ENCODE measurements at places on chromosomes 11 and 22.

DNA sequence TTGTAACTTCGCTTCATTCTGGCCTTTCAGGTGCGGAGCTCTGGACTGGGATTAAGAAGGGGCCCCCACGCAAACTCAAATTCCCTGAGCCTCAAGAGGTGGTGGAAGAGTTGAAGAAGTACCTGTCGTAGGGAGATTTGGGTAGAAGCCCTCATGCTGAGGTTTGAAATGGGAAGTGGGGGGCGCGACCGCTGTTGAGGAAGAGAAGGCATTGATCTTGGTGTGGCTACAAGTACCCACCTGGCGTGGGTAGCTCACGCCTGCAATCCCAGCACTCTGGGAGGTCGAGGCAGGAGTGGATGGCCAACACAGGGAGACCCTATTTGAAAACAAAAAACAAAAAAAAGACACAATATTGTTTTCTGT lies 779 bp downstream of the SELENOH start:
- DNase-seq = no peak

GRCh38 chr11:77038825-77039326 lies 4.7 kb downstream of the B3GNT6 start:
- no peak for DNase-seq

- no peak for DNase-seq
Observed at GRCh38 chr11:69934861-69935494, 115.8 kb upstream of the FGF3 start.

GRCh38 chr11:119262668-119263351 lies 54.1 kb downstream of the MCAM start:
- DNase-seq = peak; percentile 31

DNA sequence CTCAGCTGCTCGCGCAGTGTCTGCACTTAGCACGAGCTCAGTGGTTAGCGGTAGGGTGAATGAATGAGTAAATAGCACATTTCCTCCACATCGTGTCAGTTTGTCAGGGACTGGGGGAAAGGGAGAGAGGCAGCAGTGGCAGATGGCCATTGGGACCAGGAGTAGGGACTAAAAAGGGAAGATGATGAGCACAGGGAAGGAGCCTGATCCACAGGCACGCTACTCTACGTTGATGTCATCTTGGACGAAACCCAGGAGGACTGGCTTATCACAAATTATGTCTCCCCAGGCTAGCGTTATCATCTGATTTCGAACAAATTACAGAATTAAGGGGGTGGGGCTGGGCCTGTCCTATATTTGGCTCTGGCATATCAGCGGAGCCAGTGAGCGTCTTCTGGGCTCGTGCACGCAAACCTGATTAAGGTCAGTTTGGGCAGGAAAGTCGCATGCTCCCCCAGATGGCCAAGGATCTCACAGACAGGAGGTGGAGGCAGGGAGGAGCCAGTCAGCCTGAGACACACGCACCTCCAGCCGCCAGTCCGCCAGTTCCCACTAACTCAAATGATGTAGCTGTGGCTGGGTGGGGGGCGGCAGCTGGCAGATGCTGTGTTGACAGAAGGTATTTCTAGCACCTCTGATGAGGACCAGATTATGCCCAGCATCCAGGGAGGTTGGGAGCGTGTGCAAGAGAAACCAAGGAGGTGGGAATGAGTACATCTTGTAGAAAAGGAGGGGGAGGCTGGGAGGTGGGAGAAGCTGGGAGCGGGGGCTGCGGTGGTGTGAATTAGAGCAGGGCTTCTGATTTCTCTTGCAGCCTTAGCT lies 97.4 kb upstream of the PRDM11 start:
- DNase-seq = no peak

DNA sequence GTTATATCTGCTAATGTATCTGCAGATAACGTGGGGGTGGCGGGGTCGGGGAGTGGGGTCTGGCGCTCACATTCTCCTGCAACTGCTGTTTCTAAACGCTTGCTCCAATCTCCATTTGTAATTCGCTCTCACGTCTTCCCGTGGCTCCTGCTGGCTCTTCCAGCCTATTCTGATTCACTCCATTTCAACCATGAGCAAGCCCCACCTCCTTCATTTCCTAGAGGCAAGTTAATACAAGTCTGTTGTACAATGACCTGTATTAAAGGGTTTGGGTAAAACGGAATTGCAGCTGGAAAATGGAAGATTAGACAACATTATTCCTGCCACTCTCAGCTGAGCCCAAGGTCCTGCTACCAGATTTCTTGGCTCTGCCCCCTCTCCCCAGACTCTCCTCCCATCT lies 132.3 kb downstream of the CSNK2A3 start:
- no peak for DNase-seq

DNA sequence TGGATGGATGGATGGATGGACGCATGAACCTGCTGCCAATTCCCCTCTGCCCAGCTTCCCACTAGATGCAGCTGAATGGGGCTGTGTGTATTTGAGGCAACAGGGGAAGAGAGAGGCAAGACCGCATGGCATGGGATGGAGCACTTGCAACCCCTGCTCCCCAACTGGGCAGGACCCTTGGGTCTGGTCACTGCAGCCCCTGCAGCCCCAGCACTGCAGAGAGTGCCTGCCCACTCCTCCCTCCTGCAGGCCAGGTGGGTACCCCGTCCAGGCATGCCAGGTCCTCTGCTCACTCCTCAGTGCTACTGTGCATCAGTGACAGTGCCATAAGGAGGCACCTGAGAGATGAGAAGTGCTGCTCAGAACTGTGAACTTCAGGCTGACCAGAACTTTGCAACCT lies 40.3 kb downstream of the OSBPL5 start:
- DNase-seq = no peak

GRCh38 chr22:30262917-30263741 lies 3.5 kb downstream of the OSM start:
- DNase-seq = no peak

DNA sequence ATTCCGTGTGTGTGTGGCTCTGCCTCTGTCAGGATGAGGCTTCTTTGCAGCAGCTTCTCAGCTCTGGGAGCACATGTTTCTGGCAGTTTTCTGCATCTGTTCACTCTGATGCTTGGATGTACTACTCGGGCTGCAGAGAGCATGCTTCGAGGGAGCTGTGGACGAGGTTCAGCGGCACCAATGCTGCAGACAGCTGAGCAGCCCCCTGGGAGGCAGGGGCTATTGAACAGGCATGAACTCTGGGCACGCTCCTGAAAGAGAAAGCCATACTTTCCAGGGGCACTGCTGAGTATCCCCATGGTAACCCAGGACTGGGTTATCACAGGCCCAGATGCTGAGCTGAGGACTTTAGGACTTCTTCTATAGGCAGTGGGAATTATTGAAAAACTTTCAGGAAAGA lies 33.8 kb downstream of the ADAMTS8 start:
- no peak for DNase-seq

DNA sequence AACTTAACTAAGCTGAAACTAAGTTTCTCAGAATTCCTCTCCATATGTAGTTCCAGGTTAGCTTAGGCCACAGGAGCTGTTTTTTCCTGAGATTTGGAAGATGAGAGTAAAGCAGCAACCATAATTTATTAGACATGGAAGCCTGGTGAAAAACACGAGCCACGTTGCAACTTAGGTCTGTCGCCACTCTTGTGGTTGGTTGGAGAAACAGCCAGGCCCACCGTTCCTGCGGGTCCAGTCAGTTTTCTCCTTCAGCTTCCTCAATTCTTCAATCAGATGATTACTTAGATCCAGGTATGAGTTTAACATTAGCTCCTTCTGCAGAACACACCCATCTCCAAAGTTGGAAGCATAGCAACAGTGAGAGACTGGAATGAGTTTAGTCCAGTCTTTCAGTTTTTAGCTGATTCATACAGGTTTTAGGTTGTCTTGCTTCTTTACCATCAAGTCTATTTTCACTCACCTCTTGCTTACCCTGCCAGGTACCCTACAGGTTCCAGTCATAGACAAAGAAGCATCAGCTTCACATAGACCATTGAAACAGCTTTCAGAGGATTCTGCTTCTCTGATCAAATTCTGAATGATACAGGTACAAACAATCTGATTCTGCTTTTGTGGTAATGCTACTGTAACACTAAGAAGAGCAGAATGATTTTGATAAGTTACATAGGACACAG lies 18.6 kb downstream of the CASP12 start:
- no peak for DNase-seq

DNA sequence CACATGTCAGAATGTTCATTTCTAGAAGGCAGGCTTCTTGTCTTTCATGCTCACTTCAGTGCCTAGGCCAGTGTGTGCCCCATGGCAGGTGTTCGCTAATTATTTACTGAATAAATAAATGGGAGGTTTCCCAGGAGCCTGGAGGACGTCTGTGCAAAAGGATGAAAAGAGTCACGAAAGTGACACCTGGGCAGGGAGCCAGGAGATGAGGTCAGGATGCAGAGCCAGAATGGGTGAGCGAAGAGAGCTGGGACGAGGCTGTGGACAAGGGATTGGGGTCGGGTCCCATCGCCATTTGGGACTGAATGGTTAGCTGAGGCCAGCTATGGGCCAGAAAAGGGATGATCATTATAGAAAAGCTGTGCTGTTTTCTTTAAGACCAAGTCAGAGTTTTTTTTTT lies 560.4 kb downstream of the TBC1D22A start:
- no peak for DNase-seq

DNA sequence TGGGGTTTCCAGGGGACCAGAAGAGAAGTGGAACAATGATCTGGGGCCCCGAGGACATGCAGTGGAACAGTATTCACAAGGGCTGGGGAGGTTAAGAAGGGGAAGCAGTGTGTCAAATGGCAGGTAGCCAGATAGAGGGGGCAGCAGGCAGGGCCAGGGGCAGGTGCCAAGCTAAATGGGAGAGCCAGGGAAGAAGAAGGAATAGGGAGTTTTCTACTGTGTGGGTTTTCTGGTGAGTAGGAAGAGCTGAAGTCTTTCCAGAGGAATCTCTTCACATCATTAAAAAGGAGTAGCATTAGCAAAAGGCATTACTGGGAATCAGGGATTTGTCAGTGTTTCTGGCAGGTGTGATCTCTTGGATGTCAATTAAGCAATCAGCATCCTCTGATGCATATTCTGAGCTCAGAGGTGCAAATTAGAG lies 55.8 kb downstream of the IRAG1 start:
- DNase-seq = no peak

GRCh38 chr11:72744474-72744873 lies 7.7 kb downstream of the ARAP1 start:
- no peak for DNase-seq

DNA sequence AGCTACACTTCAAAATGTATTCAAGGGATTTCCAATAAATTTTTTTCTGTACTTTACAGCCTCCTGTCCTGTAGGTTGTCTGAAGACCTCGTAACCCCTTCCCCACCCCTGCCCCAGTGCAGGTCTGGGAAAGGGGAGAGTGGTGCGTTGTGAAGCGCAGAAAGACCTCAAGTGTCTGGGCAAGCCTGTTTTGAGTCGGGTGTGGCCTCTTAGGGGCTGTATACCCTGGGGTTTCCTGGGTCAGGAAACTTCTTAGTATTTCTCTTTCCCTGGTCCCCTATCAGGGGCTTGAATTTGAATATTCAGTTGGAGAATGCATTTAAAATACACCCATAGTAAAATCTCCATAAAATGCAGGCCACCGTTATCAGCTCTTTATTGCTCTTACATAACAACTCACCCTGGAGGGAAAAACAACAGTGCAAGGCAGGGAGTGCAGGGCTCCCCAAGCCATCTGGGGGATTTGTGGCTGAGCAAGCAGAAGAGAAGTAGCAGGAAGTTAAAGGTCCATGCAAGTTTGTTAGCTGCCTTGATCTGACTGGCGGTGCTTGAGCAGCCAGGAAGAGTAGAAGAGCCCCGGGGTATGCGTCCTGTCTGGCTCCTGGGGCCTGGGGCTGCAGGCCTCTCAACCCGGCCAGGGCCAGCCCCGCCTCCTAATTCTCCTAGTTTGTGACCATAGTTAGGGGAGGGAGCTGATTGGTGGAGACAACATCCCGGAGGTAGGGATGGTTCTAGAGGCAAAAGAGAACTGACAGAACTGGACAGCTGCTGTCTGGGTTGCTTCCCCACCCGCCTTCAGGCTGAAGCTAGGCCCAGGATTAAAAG lies 25.7 kb downstream of the ARHGAP1 start:
- no peak for DNase-seq

- DNase-seq = no peak
Observed at GRCh38 chr22:42881982-42882656, 25.0 kb upstream of the ARFGAP3 start.

DNA sequence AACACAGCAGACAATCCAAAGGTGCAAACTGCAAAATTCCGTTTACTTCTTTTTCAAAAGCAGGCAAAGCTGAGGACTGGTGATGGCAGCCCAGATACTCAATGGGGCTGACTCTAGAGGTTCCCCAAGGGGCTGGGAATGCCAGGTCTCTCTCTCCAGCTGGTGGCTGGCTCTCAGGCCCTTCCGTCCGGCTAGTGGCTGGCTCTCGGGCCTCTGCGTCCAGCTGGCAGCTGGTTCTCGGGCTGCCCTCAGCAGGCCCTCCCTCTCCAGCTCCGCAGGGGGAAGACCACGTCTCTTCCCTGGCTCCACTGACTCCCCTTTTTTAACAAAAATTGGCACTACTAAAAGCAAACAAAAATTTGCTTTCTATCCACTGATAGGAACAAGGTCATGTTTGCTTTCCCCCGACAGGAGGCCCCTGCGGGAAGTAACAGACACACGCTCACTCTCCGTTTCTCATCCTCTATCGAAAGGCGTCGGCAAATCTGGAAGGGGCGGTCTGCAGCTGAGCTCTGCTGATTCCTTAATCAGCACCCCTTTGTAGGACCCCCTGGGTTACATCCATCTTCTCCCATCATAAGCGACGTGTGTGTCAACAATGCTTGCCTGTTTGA lies 381.4 kb downstream of the BRD1 start:
- DNase-seq = no peak

DNA sequence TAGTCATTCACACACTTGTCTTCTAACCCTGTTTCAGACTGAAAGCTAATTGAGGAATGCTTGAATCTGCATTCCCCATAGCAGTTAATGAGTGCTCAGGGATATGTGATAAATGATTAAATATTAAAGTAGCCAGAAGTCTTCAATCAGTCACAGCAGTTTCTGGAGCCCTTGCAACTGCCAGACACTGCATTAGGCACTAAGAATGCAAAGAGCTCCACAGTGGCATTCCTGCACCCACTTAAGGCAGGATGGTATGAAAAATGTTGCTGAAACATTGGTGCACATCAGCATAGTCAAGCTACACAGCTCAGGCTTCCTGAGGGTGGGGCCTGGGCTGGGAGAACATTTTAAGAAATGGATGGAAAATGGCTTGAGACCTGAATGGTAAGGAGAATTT lies 6.5 kb downstream of the DTX4 start:
- no peak for DNase-seq

GRCh38 chr22:17192186-17192585 lies 27.0 kb downstream of the ADA2 start:
- no peak for DNase-seq

- DNase-seq = no peak
Observed at GRCh38 chr11:66493130-66493529, 12.9 kb downstream of the DPP3 start.

DNA sequence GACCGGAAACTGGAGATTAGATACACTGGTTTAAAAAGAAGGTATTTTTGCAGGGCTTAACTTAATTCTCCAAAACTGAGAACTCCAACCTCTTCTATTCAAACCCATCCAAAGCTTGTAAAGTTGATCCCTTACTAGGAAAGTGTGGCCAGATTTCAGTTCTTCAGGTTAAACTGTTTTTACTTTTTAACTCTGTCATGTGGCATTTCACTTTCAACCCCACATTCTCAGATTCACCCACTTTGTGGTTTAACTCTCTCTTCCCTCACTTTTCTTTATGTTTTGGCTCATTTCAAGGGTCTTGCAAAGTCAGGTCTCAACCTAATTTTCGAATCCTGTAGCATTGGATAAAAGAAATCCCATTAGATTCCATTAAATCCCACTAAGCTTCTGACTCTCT lies 75.4 kb downstream of the MPPED2 start:
- DNase-seq = no peak
